ENCODE measurements at places on chromosomes 1 and 21.

DNA sequence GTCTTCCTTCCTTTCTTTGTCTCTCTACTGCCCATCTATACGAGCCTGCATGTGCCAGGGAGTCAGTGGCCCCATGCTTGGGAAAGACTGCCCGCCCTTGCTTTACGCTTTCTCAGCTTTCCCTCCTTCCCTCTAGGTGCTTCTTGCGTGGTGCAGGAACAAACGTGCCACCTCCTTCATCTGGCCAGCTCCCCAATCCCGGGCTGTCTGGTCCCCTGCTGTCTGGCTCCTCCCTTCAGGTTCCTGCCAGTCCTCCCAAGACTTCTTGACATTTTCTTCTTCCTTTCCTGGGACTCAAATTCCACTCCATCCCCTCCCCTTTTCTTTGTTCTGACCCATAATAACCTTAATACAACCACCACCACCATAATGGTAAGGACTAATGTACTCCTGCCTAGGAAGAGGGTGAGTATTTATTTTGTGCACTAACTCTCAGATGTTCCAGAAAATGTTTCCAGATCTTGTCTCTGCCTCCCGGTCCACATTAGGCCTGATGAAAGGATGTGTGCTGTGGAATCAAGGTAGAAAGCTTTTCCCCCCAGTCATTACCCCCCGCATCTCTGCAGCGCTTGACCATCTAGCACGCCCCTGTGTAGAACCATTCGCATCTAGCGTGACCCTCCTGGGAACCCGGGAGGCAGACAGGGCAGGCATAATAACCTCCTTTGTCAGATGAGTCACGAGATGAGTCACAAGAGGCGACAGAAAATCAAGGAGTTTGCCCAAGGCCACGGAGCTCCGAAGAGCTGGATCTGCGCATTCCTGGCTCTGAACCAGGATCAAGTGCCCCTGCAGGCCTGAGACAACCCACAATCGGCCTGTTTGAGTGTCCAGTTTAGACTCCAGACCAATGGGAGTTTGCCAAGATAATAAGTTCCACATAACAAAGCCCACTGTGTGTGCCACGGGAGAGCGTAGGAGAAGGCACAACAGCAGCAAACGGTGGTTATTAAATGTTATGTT lies 60.1 kb upstream of the NEK2 start:
- DNase-seq = no peak

- DNase-seq = no peak
Observed at GRCh38 chr1:47424336-47424982, 8.4 kb downstream of the FOXE3 start.

- DNase-seq = no peak
Observed at GRCh38 chr1:152756872-152757271, 953 bp upstream of the KPRP start.

DNA sequence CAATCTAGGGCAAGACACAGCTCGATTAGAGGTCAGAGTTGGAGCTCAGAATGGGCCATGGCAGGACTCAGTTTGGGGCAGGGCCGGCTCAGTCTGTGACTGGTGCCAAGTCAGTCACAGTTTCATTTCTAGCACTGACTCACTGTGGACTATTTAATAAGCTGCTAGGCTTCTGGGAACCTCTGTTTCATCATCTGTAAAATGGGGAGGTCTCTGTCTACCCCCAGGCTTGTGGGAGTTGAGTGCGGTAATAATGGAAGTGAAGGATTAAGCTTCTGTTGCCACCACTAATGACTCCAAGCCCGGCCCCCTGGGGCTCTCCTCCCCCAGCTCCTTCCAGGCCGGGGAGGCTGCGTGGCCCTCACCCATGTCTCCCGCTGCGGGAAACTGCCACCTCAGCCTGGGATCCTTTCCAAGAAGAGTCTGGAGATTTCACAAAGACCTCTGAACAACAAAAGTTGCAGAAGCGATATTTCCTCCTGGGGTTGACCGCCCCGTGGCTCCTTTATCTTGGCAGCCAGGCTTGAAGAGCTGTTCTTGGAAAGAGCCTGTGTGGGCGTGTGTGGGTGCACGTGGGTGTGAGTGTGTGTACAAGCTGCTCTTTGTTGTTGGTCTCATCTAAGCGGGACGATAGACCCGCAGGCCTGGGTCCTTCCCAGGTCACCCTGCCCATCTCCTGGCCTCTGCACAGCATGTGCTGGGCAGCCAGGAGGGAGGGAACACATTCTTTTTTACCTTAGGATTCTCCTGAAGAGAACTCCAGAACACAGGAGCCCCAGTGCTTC lies 29.1 kb downstream of the KNCN start:
- DNase-seq = no peak

DNA sequence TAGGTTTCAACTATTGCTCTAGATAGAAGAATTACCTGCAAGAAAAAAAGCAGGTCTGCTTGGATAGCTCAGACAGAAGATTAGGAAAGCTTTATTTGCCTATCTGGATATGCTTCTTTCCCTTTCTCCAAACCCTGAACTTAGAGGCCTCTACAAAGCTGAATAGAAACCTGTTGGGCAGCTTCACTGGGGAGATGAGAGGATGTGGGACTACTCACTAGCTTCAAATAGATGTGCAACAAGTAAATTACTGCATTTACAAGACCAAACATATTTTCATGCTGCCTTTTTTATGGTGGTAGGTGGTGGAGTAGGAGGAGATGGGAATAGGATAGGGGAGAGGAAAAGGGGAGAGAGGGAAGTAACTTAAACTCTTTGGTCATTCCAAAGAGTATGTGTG lies 6.4 kb downstream of the CLCA2 start:
- DNase-seq = no peak

- DNase-seq = peak; percentile 34
Observed at GRCh38 chr1:15918962-15919715, 56.8 kb downstream of the ZBTB17 start.
